ENCODE measurements at places on chromosomes 12 and 14.

GRCh38 chr14:56805992-56806727, 4.1 kb downstream of the OTX2 start:
- DNase-seq: no peak

DNA sequence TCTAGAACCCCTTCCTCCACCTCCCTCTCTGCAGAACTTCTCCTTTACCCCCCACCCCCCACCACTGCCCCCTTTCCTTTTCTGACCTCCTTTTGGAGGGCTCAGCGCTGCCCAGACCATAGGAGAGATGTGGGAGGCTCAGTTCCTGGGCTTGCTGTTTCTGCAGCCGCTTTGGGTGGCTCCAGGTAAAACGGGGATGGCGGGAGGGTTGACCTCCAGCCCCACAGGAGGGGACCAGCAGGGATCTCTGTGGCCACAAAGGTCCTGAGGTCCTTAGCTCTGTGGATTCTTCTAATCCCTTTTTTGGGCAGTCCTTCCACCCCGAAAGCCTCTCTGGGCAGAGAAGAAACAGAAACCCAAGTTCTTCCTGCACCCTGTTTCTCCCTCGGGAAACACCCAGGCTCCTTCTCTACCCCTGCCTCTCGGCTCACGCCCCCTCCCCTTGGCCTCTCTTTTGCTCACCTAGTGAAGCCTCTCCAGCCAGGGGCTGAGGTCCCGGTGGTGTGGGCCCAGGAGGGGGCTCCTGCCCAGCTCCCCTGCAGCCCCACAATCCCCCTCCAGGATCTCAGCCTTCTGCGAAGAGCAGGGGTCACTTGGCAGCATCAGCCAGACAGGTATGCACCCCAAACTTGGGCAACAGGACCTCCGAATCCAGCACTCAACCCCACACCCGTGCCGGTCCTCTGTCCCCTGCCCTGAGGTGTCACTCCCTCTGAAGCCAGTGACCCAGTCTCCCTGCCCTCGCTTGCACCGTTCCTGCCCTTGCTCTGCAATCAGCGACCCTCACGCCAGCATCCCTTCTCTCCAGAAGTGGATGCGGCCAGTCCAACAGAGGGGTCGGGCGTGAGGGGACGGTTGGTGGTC, 638 bp downstream of the LAG3 start:
- DNase-seq: no peak

GRCh38 chr12:66301944-66302826, at the start of gene HELB:
HELB (plus strand) TSS chr12:66302493; CDS start chr12:66302604, 111 bp downstream.
- peak; percentile 90 for DNase-seq

- DNase-seq: no peak
Measured at GRCh38 chr14:26400373-26400772, 197.5 kb downstream of the NOVA1 start.
